HCEC 1CT (cell line): ENCODE measurements at places on chromosomes 6 and 20.

DNA sequence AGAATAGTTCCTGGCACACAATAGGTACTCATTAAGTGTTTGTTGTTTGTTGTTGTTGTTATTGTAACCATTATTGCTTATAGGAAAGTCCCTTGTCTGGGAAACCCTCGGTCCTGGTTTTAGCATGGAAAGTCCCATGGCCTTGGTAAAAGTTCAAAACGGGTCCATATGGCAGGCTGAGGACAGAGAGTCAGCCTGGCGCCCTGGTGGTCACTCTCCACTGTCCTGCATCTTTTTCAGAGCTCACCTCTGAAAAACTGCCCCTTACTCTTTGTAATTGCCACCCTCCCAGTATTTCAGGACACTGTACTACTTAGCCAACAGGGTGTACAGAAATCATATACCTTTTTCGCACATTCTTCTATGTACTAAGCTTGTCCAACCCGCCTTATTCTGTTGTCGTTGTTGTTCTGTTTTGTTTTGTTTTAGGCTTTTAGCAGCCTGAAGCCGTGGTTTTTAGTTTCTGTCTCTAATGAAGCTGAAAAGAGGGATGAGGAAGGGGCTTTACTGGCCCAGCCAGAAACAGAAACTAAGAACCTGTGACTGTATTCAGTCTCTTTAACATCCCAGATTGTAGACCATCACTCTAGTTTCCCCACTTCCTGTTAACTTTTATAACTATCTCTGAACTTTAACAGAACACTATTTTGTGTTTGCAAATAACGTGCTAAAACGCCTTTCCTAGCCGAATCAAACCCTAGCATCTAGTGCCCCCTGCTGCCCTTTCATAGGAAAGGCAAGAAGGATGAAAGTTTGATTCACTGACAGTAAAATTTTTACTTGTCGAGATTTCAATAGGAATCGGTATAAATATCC is 7.6 kb upstream of the TMEM14A start:
- DNase-seq = peak; percentile 74

GRCh38 chr6:35024551-35025054 is 116.5 kb downstream of the TCP11 start:
- DNase-seq = peak; percentile 18

DNA sequence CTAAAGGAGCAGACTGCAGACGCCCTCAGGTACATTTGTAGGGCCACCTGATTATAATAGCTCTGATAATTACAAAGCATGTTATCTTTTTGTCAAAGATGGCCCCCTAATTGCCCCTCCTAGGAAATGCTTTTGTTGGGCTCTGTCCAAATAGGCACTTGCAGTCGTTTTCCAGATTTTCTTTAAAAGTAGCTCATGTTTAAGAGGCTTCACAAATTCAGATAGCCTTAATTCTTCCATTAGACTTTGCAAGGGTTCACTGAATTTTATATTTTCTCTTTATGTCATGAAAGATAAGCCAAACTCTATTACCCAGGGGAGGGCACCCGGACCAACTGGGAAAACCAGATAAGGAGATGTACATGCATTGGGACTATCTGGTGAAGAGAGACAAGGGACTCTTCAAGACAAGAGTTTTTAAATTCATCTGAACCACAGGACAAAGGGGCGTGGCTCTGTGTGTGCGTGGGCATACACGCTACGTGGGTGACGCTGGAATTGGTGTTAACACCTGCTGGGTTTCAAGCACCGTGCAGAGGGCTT is 95.6 kb downstream of the TOX2 start:
- no peak for DNase-seq

GRCh38 chr20:45629496-45630100 is at the start of gene WFDC10A:
Gene WFDC10A, plus strand, starts transcription at chr20:45629739. Its CDS starts 75 bp downstream, at chr20:45629814.
- DNase-seq = peak; percentile 52

GRCh38 chr6:31528821-31529328 is at the start of gene MCCD1:
Gene MCCD1, plus strand, starts transcription at chr6:31528962. Its CDS starts 53 bp downstream, at chr6:31529015.
- no peak for DNase-seq

GRCh38 chr6:158104696-158105095 is 63.4 kb downstream of the SERAC1 start:
- DNase-seq = no peak

DNA sequence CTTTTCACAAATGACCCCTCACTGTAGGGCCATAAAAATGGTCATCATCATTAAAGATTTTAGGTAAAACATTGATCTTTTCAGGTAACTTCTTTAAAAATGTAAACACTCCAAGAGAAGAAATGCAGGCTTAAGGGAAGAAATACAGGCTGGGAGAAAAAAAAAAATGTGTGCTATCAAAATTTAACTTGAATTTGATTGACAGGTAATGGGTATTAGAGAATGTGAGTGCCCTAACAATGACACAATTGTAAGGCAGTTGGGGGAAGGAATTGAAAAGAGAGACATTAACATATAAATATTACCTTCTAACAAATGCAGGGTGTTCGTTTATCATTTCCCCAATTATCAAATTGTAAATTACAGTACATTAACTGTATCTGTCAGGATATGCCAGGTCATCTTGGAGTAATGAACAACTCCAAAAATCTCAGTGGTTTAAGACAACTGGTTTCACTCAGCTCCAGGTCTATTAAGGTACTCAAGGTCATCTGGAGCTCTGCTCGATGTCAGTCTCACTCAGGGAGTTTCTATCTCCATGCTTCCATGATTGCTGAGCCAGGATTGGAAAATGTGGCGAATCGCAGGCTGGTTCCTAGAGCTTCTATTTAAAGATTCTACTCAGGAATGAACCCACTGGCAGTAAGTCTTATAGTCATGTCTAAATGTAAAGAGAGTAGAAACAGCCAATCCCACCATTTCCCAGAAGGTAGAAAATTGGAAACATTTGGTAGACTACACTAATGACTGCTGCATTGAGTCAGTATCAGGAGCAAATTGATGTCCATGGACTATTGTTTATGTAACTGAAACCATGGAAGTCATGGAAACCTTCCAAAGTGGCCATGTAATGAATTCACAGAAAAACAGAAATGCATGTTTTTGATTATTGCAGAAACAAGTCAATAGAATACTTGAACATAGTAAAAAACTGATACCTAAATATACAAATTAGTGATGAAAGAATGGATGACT is 55.6 kb downstream of the FRK start:
- no peak for DNase-seq

- no peak for DNase-seq
Observed at GRCh38 chr20:58261660-58262059, 33.2 kb upstream of the ANKRD60 start.

- peak; percentile 99 for DNase-seq
Observed at GRCh38 chr20:47317127-47317895, 39.2 kb downstream of the ZMYND8 start.

GRCh38 chr20:24017458-24017755 is 28.8 kb upstream of the GGTLC1 start:
- DNase-seq = no peak

DNA sequence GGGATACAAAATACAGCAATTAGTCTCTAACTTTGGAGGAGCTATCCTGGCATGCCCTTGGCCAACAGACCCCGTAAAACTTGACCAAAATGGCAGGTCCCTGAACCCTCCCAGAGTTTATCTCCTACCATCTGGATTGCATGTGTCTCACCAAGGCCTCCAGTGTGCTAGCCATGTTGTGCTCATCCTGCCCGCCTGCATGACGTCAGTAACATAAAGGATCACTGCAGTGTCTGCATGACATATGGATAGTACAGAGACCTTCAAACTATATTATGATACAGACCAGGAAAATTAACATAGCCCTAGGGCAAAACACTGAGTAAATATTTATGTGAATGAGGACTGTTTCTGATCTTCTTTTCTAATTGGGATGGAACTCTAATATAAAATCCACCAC is 25.3 kb downstream of the CPXM1 start:
- DNase-seq = no peak

GRCh38 chr6:34331371-34332050 is 61.0 kb downstream of the NUDT3 start:
- DNase-seq = no peak

- DNase-seq = no peak
Observed at GRCh38 chr20:48747840-48748414, 79.9 kb downstream of the PREX1 start.

DNA sequence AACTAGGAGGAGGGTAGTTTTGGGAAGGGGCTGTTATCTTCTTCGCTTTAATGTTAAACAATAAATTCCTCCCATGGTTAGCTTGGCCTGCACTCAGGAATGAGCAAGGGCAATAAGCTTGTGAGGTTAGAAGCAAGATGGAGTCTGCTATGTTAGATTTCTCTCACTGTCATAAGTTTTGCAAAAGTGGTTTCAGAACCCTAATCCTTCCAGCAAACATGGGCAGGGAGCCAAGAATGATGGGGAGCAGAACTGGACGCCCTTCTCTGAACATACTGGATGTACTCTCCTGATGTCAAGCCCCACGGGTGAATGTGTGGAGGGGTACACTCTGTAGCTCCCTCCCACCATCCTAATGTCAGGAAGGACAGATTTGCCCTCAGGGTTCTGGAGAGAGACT is 22.3 kb downstream of the C6orf163 start:
- no peak for DNase-seq

- DNase-seq = no peak
Observed at GRCh38 chr6:38018755-38019165, 199.2 kb downstream of the ZFAND3 start.

DNA sequence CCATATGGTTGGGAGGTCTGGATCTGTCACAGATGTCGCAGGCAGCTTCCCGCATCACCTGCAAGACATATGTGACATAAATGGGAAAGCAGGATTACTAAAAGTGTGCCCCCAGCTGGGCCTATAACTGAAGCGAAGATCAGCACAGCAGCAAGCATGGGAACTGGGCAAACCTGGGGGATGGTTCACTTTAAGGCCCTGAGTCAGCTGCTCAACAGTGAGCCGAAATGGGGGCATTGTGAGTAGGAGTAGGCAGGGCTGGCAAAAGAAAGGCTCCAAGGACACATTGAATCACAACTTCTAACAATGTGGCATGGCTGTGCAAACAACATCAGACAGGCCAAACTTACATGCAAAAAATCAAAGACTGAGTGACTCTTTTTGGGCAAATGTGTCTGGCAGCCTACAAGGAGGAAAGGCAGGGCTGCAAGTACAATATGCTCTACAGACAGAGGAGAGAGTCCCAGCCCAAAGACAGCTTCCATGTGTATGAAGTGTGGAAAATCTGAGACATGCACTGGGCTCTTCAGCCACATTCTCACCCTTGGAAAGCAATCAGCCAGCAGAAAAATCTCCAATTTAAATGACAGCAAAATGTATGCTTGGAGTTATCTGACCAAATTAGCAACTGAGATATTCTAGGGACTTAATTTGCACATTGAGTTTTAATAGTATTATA is 531.0 kb upstream of the MMS22L start:
- no peak for DNase-seq

- DNase-seq = peak; percentile 74
Observed at GRCh38 chr6:155117256-155117655, 122.1 kb downstream of the TIAM2 start.

DNA sequence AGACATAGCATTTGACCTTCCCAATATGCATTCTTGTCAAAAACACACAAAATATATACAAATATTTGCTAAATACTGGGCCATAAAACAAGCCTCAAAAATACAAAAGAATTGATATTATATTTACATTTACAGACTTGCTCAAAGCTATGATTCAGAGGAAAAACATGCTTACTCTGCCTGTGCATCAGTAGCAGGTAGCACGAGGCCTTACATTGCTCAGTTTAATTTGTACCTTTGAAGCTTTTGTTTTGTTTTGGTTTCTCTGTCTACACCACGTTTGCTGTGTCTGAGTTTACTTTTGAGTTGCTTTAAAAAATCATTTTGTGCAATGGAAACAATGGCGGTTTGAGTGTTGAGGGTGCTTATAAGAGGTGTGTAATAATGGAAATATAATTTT is 99.3 kb downstream of the PHF3 start:
- no peak for DNase-seq

DNA sequence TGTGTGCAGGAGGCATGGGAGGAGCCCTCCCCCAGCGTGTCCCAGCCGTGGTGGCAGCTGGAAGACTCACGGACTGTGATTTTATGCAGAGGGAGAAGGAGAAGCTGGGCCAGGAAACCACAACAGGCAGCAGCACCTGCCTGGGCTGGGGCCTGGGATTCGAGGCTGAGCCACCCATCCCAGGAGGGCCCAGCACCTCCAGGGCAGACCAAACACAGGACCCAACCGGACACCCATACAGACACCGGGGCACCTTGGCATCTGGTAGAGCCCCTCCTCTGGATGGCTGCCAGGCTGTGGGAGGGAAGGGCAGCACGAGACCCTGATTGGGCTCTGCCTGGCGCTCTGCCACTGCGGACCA is 41.7 kb upstream of the CHRNA4 start:
- DNase-seq = no peak

DNA sequence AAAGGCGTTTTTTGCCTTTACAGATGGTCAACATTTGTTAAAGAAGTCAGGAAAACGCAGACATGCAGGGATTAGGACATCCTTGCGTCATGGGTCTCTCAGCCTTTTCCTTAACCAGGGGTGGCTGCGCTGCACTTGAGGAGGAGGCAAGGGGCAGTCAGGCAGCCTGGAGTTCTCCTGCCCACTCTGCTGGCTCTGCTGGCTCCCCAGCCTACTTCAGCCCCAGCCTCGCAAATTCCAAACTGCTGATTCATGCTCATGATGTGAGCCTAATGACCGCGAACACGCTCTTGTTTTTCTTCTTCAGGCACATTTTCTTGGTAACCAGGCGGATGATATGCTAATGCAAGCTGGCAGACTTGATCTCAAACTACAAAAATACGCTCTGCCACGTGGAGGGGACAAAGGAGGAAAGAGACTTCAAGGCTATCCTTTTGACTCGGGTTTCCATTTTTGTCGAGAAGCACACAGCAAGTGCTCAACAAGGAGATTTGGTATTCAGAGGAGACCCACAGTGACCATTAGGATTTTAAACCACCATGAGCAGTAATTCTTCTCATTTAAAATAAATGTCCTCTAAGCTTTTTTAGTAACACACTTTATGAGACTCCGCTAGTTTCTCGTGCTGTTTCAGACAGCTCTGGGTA is 290.3 kb upstream of the STXBP5 start:
- peak; percentile 97 for DNase-seq

GRCh38 chr20:60210779-60211617 is 252.8 kb downstream of the CDH26 start:
- peak; percentile 20 for DNase-seq

- no peak for DNase-seq
Observed at GRCh38 chr20:45998761-45999160, 9.9 kb upstream of the MMP9 start.

DNA sequence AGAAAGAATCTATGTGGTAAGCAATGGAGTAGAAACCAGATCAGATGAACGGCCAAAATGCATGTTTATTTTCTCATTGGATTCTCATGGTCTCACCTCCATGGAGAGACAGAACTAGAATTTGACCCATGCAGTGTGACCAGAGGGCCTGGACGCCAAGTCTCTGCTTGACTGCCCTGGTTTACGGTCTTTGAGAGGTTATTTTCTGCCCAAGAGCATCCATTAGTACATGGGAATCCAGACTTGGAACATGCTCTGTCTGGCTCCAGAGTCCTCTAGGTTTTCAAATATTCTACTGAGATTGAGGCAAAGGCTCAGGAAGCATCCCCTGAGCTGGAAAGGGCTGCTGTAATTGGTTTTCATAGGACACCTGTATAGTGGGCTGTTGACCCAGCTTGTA is 45.5 kb upstream of the UST start:
- DNase-seq = no peak

GRCh38 chr20:37940858-37941257 is 37.9 kb downstream of the VSTM2L start:
- no peak for DNase-seq

- no peak for DNase-seq
Observed at GRCh38 chr6:111898452-111898851, 25.2 kb upstream of the FYN start.

- no peak for DNase-seq
Observed at GRCh38 chr6:25239498-25239897, 39.7 kb upstream of the CARMIL1 start.
